ENCODE measurements at places on chromosomes 5 and 9.

GRCh38 chr9:114143234-114143633 is 12.1 kb upstream of the COL27A1 start:
- DNase-seq: no peak

DNA sequence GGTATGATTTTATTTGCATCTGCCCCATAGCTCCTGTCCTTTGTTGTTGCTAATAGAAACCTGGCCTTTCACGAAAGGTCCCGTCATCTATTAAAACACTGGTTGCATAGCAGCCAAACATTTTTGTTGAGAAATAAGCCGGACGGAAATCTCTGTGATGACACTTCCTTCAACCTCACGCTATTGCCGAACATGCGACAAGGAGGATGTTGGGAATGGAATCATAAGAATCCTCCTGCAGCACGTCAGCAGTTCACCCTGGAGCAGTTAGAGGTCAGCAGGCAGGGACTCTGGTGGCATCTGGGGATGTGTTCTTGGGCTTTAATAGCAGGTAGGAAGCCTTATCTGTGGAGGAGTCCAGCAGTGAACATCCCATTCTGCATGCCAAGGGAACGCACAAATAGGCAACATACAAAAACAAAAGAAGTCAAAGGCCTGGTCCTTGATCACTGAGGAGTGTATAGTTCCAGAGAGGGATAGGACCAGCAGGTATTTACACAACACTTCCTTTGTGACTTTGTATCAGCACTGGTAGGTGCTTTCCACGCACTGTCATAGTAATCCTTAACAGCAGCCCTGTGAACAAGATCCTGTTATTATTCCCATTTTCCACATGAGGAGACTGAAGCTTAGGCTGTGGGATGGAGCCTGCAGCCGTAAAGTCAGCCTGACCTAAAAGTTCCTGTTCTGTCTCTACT is 33.4 kb downstream of the ARHGAP26 start:
- DNase-seq: no peak

GRCh38 chr5:109812698-109813097 is 123.0 kb downstream of the MAN2A1 start:
- DNase-seq: no peak

GRCh38 chr5:58208674-58209073 is 251.2 kb downstream of the PLK2 start:
- no peak for DNase-seq

- DNase-seq: no peak
Observed at GRCh38 chr9:104094534-104095015, 466 bp downstream of the SMC2 start.

DNA sequence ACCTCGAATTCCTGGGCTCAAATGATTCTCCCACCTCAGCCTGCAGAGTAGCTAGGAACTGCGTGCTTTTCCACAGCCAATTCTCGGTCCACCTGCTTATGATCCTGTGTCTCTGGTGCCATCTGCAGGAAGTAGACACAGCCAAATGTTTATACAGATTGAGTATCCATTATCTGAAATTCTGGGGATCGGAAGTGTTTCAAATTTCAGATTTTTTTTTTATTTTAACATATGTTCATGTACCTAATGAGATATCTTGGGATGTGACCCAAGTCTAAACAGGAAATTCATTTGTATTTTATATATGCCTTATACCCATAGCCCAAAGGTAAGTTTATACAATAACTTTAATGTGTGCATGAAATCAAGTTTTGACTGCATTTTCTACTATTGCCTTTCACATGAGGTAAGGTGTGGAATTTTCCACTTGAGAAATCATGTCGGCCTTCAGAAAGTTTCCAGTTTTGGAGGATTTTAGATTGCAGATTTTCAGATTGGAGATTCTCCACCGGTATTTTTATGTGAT is 89.5 kb downstream of the ESM1 start:
- peak; percentile 62 for DNase-seq

DNA sequence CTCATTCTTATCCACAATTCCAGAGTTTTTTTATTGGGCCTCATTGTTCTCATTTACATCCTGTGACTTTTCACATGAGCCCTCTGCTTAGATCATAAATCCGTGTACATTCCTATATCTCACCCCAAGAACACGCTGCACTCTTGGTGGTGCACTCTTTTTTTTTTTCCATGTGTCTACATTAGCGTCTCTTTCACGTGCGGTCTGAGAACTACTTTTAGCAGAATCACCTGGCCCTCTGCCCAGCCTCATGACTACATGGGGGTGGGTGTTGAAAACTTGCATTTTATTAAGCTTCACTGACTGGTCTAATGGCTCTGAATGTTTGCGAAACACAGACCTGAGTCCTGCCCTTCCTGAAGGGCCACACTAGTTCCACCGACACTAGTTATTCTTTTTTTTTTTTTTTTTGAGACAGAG is 18.6 kb downstream of the C9orf57 start:
- DNase-seq: peak; percentile 72

DNA sequence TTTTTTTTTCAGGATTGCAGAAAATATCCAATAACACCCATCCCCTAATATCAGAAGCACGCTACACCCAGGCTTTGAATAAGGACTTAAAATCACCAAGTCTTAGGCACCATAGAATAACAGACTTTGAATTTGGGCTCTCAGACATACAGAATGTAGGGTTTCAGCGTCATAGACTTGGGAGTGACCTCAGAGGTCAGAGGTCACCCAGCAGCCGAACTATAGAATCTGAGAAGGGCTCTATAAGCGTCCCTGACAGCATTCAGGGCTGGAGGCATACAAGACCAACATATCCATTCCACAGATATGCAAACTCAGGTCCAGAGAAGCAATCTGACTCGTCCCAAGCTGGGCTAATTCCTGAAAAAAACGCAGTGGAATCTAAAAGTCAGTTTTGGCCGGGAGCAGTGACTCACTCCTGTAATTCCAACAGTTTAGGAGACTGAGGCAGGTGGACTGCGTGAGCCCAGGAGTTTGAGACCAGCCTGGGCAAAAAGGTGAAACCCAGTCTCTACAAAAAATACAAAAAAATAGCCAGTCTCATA is 34.7 kb downstream of the SLC6A7 start:
- peak; percentile 20 for DNase-seq

GRCh38 chr5:123207081-123207537 is 118.1 kb downstream of the PRDM6 start:
- peak; percentile 95 for DNase-seq

GRCh38 chr5:131107128-131107527 is 57.9 kb downstream of the HINT1 start:
- DNase-seq: no peak

DNA sequence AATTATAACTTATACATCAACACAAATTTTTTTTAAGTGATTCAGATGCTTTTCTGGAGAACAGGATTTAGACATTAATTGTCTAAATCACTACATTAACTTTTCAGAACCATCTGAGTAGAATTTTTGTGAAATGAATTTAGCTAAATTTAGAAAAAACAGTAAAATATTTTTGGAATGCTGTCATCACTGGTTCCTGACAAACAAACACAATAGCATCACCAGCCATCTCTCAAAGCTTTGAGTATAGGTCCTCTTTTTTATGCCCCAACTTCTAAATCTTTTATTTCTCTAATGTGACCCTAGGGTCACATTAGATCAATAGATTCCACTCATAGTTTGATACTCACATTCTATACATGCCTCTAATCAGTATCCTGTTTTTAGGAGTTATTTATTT is 104.6 kb downstream of the PRR16 start:
- DNase-seq: peak; percentile 55

- DNase-seq: no peak
Observed at GRCh38 chr5:173464813-173465212, 136.6 kb upstream of the STC2 start.

GRCh38 chr5:116923344-116923743 is 348.7 kb upstream of the SEMA6A start:
- DNase-seq: no peak

DNA sequence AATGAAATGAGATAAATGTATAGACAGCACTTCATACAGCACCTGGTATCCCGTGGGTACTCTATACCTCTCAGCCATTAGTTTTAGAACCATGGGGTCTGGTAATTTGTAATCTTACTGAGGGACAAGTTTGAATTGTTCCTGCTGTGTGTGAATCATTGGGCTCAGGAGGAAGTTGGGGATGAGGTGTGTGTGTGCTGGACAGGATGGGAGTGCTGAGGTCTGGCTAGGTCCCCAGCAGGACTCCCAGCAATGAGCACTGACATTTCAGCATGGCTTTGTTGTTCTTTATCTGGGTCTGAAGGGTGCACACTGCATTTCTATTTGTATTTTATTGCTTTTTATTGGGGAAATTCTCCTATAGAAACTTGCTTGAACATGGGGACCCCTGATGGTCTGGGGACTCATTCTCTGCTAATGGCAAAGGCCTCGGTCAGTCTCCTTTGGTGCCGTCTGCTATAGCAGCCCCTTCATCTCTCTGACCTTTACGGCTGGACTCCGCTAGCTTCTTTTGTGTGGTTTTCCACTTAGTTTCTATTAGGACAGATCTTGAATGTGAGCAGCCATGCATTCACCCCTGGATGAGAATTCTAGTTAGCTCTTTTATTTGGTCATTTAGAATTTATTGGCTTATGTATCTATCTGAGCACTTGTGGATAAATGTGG is 98.1 kb downstream of the SREK1 start:
- DNase-seq: no peak

DNA sequence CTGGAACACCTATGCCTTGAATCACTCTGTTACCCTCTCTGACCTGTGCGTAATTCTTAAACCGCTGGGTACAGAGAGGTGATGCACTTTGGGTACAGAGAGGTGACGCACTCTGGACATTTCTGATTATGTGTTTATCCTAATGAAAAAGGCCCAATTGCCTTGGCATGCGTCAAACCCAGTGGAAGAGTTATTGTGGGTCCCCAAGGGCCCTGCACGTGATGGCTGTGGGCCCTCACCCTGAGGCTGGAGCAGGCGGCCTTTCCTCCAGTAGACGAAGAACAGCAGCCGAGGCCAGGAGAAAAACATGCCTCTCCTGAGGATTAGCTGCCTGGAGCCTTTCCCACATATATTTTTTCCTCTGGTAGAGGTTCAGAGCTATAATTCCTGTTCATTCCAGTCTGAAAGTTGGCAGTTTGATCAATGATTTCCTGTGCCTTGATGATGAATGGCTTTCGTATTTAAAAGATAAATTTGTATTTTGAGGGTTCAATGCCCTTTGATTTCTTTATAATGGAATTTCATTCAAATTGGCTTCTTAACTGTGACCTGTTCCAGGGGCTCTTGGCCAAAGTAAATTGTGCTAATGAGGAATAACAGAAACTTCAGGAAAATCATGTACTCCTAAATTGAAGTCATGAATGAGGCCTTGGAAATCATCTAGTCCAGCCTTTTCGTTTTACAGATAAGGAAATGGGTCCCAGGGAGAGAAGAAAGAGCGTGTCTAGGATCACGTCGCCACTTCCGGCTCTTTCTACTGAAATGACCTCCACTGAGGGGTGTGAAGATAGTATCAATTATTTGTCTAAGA is 22.8 kb downstream of the ACER2 start:
- DNase-seq: no peak

DNA sequence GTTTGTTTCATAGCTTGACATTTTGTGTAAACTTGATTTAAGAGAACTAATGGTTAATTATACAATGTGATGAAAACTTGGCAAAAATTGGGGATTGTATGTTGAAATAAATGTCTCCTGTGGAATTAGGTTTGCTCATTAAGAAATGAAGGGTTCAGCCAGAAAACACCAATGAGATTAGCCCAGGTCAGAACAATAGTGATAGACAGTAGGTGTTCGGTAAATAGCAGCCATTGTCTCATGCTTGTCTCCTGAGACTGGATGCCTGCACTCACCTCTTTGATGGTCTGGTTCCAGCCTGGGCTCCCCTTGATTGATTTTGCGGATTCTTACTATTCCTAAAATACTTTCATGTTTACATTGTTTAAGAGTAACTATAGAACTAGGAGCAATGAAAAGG is 135.5 kb downstream of the FBN2 start:
- DNase-seq: no peak

DNA sequence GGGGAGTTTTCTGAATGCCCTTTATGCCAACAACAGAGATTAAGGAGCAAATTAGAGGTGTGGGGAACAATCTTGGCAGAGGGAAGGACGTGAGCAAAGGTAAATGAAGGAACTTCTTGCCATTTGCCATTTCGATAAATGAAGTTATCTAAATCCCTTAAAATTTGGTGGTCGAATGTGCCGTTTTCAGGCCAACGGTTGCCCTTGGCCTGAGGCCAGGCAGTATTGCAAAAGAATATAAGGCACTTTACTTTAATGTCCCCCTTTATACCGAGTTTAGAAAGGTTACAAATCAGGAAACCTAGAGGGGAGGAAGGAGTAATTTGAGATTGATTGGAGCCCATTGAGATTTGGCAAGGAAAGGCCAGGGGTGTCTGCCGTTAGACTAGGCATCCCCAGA is 26.3 kb downstream of the C9orf50 start:
- DNase-seq: no peak

- DNase-seq: no peak
Observed at GRCh38 chr5:111133436-111133751, 41.2 kb downstream of the WDR36 start.

GRCh38 chr9:96343515-96344360 is 39.8 kb downstream of the SLC35D2 start:
- no peak for DNase-seq

GRCh38 chr9:95940265-95940664 is 64.8 kb downstream of the ERCC6L2 start:
- DNase-seq: peak; percentile 2

GRCh38 chr5:2904956-2905355 is 153.5 kb upstream of the IRX2 start:
- DNase-seq: no peak

- DNase-seq: peak; percentile 48
Observed at GRCh38 chr5:72063219-72063819, 44.0 kb upstream of the MAP1B start.

DNA sequence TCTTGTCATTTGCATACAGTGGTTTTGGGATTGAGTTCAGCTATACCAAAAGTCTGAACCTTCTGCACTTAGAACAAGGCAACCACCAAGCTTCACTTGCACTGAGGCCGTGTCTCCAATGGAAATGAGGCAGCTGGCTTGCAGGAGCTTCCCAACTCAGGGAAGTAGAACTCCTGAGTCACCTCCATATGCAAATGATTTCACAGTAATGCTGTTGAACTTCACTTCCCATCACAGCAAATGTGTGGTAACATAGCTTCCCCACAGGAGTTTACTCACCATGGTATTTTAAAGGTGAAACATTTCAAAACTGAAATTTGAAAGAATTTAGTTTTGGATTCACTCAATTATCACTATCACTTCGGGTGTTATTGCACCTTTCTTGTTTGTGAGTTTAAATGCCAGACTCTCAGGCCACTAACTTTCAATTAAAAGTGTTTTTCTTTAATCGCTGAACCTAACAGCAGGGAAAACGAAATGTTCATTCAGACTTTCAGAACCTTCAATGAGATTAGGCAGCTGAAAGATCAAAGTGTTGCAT is 9.0 kb downstream of the CD274 start:
- no peak for DNase-seq

Measured in fibroblast of skin of scalp (primary cell).